Stimulated activated CD8-positive, alpha-beta memory T cell treated with anti-CD3 and anti-CD28 coated beads, Interleukin-7, amount 100 ng/mL, for 1 hour (primary cell): ENCODE measurements at places on chromosomes 4 and X.

DNA sequence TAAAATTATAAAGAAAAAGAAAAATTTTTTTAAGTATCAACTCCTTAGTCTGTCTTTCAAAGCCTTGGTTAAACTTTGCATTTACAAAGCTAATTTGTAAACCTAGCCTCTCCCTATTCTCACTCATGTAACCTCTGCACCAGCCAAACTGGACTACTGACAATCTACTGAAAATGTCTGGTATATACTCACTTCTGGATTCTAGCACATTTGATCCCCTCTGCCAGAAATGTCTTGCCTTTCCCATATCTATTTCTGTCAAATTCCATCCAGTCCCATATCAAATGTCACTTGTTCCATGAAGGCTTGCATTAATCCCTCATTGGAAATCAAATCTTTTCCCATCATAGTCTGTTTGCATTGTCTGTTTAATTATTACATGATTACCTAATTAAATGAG, 105.8 kb upstream of the KLHL13 start:
- DNase-seq, result no peak

GRCh38 chr4:62053974-62054373, 853.8 kb downstream of the ADGRL3 start:
- DNase-seq, result no peak

- DNase-seq, result peak; percentile 6
Observed at GRCh38 chr4:38582889-38583470, 81.0 kb upstream of the KLF3 start.

DNA sequence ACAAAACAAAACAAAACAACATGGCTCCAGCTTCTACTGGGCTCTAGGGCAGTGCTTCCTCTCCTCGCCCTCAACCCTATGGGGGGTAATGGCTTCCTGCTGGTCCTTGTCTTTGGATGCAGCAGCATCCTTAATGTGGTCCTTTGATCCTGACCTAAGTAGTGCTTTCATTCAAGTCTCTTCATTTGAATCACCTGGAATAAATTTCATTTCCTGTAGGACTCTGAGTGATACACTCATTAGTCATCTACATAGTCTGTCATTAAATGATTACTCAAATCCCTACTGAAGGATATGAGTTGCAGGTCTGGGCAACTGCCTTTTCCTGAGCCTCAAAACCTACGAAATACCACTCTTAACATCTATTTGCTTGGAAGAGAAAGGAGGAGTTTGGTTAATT, 54.5 kb downstream of the RHOH start:
- no peak for DNase-seq

GRCh38 chr4:47309165-47309564, 154.3 kb downstream of the COMMD8 start:
- DNase-seq, result no peak

DNA sequence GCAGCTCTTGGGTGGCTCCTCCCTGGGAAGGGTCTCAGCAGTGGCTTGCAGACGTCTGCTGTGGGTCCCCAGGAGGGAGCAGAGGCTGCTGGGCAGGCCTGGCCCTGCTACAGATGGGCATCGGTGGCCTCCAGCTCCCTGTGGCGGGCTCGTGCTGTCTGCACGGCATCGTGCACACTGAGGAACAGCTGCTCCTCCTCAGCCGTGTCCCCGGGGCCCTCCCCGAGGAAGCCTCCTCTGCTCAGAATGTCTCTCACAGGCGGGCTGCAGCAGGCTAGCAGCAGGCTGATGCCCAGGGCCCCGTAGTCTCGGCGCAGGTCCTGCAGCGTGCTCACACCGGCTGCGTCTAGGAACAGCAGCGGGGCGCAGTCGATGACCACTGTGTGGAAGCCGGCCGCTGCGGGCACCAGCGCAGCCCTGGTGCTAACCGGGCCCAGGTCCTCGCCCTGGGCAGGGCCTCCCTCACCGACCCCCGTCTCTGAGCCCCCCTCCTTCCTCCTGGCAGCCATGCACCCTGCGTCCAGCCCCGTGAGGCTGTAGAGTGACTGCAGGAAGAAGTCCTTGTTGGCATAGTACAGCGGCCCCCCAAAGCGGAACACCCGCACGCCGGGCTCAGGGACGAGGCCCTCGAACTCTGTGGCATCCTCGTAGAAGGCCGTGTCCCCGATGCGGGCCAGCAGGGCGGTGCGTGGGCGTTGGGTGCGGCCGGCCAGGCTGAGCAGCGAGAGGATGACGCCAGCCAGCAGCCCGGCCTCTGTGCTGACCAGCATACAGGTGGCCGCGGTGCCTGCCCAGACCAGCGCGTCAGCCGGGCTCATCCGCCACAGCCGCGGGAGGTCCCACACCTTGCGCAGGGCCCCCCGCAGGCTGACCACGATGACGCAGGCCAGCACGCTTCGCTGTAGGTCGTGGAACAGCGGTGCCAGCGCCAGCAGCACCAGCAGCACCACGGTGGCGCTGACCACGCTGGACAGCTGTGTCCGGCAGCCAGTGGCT, 2.2 kb downstream of the IDUA start:
- no peak for DNase-seq

DNA sequence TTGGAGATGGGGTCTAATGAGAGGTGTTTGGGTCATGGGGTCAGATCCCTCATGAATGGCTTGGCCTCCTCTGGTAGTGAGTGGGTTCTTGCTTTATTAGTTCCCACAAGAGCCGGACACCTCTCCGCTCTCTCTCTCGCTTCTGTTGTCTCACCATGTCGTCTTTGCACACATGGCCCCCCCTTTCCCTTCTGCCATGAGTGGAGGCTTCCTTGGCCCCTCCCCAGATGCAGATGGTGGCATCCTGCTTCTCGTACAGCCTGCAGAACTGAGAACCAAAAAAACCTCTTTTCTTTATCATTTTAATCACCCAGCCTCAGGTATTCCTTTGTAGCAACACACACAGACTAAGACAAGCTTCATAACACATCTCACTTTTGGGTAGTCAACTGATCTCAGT, 49.6 kb upstream of the SPRY1 start:
- DNase-seq, result no peak

GRCh38 chrX:101417981-101418841, 10.2 kb downstream of the HNRNPH2 start:
- no peak for DNase-seq

DNA sequence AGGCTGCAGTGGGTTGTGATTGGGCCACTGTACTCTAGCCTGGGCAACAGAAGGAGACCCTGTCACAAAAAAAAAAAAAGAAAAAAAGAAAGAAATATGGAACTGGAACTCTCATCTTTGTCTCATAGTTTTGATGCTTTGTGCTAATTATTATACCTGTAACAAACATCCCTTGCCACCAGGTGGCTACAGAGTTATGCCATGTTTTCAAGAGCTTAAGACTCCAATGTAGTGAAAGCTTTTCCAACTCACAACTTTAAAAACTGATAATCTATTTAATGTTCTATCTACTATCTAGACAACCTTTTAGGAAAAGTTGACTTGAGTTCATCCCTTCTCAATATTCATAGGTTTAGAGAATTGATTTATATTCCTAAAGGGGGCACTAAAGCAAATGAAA, 42.4 kb downstream of the HTR2C start:
- DNase-seq, result no peak

- DNase-seq, result no peak
Observed at GRCh38 chrX:136810493-136810892, 29.8 kb upstream of the ARHGEF6 start.

- no peak for DNase-seq
Observed at GRCh38 chr4:47913861-47914219, 543 bp downstream of the NFXL1 start.

- DNase-seq, result no peak
Observed at GRCh38 chr4:91577864-91578263, 725.9 kb upstream of the GRID2 start.

DNA sequence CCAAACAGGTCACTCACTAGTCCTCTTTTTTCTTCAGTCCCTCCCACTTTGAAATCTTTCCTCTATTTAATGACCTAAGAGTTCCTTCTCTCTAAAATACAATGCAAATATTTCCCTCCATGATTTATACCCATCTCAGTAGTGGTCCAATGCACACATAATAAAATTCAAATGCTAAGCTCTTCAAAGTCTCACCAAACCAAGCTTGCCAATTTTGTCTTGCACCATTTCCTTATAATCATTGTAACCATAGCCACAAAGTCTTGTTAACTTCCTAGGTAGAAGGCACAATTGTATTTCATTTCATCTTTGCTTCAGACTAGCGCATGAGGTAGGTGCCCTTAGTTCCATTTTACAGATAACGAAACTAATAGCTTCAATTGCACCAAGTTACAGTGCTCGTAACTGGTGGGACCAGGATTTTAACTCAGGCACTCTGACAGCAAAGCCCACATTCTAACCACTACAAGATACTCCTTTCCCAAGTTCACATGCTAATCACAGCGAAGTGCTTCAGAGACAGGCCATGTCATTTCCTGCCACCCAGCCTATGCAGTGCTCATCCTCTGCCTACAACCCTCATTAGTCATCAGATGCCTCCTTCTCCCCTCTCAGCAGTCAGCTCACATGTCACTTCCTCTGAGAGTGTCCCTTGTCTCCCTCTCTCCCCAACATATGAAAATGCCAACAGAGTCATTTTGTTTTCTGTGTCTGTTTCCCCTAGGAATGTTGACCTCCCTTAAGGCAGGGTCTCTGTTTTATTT, 66.9 kb upstream of the PPARGC1A start:
- no peak for DNase-seq

GRCh38 chrX:38898261-38898660, 97.0 kb downstream of the MID1IP1 start:
- no peak for DNase-seq

DNA sequence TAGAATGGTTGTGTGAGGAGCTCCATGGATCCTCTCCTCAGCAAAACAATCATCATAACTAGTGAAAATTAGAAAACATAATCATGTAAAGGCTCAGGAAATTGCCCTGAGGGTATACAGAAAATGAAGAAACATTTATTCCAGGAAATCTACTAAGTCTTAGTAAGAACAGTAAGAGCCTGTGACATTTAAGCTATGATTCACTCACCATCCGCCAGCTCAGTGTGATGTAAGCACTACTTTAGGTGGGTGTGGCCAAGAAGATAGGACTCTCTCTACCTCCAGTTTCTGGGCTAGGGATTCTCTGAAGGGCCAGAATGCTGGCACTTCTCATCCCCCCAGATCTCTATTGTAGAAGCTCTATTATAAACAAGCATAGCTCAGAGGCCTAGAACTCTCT, 147.5 kb downstream of the DLG3 start:
- no peak for DNase-seq

DNA sequence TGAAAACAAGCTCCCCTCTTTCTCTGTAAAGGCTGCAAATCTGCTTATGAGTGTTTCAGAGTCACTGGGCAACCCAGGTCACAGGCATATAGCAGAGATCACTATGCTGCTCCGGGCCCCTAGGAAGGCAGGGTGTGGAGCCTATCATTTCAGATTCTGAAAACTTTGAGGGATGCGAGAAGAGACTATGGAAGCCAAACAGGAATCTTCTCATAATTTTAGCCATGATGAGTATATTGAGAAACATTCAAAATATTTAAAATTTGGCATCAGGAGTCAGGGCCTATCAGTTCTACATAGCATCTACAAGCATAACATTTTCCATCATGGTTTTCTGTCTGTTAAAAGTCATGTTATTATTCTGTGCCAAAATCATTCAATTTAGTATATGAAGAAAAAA, 61.7 kb upstream of the ATXN3L start:
- no peak for DNase-seq

DNA sequence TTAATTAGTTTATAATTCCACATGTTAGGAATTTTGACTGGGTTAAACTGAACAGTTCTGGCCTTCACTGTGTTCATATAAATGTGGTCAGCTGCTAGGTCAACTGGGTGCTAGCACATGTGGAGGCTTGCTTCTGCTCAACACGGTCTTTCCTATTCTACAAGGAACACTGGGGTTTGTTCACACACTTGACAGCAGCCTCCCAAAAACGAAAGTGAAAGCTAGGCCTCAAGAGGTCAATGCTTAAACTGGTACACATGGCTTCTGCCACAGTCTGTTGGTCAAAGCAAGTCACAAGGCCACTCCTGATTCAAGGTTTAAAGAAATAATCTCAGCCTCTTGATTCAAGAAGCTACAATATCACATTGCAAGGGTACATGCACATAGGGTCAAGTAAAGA, 126.5 kb downstream of the QDPR start:
- no peak for DNase-seq
